ENCODE measurements at places on chromosomes 6 and 20. TPM values are rescaled to one million over a fixed set of nuclear protein-coding genes. Genes with fewer than 3 reads are reported as not detected.

DNA sequence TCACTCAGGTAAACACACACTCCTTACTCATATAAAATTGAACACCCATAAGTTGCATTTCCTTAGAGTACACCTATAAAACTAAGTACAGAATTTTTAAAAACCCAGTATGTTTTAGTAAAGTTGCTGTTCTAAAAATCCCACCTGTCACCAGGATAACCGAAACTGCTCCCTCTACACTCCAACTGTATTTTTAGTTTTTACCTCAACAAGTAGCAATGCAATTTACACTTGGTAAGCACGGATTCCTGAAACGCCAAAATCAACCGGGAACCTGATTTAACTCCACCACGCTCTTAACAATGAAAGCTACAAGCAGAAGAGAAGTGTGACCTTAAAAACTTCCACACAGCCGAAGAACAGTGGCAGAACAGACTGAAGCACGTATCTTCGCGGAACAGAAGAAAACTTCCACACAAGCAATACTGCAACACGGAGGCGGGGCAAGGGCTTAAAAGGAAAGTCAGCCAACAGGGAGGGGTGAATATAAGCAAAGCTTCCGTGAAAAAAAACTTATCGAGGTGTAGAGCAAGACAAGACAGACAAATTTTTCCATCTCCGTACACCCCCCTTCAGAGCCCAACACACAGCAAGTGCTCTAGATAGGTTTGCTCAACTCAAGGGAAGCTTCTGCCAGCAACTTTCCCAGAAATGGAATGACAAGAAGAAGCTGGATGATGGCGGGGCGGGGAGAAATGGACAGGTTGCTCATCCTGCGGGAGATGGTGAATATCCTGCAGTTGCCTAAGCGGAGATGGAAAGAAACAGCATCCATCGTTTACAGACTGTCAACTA is 1.4 kb downstream of the STAU1 start:
- DNase-seq = peak; percentile 53

- no peak for DNase-seq
Observed at GRCh38 chr6:17867880-17868279, 119.6 kb downstream of the KIF13A start.

TMEM14C gene
- total RNA-seq = 75.7 TPM

DNA sequence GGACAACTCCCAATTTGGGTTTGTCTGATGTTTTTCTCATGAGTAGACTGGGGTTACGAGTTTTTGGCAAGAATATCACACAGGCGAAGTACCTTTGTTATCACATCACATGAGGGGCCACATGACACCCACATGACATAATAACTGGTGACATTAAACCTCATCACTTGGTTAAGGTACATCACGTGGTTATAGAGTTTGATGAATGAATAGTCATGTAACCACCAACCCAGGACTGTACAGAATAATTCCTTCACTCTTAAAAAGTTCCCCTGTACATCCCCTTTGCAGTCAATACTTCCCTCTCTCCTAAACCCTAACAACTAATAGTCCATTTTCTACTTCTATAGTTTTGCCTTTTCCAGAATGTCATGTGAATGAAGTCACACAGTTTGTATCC is 83.4 kb downstream of the REV3L start:
- DNase-seq = no peak

TUBE1 gene
- 19.6 TPM for total RNA-seq

- no peak for DNase-seq
Observed at GRCh38 chr20:21499641-21500040, 14.2 kb downstream of the NKX2-2 start.

SLC13A3 gene
- 19.7 TPM for total RNA-seq

- no peak for DNase-seq
Observed at GRCh38 chr6:113645576-113645970, 211.6 kb upstream of the MARCKS start.
